Activated T-cell treated with anti-CD3 and anti-CD28 coated beads for 4 hours (primary cell): ENCODE measurements at places on chromosomes 12 and 14.

DNA sequence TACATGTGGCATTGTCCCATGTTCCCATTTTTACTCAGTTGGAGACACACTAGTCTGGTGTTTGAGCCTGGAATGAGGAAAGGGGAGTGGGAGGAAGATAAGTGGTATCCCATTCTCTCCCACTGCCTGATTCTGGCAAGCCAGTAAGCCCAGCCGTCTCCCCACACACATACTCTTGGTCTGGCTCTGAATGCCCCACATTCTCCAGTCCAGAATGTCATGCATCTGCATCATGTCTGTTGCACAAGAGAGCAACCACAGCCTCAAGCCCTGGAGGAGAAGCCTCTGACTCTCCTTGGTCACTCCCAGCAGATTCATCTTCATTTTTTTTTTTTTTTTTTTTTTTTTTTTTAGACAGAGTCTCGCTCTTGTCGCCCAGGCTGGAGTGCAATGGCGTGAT, 48.0 kb downstream of the DRAM1 start:
- no peak for DNase-seq

DNA sequence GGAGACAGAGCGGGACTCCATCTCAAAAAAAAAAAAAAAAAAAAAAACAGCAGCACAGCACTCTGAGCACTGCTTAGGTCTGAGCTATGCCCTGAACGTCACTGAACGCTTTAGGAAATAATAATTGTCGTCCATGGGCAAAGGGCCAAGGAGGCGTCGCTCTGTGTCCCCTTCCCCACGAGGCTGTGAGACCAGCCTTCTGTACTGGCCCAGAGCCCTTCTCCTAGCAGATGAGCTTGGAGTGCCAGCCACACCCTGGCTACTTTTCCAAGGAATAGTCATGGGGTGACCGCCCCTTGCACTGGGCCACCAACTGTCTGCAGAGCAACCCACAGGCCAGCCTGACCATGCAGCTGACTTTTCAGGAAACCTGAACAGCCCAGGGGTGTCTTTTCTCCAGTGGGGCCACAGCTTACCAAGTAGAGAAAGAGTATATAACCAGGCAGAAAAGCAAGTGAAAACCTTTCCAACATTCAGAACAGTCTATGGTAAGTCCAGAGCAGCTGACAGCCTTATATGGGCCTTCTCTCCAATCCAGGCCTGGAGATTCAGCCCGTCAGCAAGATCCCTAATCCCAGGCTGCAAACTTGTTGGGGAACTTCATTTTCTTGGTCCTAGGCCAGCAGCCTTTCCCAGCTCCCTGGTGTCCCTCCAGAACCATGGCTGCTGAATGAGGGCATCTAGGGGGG, 28.5 kb downstream of the CD9 start:
- no peak for DNase-seq

- no peak for DNase-seq
Measured at GRCh38 chr14:72736786-72737559, 156.9 kb downstream of the DPF3 start.

DNA sequence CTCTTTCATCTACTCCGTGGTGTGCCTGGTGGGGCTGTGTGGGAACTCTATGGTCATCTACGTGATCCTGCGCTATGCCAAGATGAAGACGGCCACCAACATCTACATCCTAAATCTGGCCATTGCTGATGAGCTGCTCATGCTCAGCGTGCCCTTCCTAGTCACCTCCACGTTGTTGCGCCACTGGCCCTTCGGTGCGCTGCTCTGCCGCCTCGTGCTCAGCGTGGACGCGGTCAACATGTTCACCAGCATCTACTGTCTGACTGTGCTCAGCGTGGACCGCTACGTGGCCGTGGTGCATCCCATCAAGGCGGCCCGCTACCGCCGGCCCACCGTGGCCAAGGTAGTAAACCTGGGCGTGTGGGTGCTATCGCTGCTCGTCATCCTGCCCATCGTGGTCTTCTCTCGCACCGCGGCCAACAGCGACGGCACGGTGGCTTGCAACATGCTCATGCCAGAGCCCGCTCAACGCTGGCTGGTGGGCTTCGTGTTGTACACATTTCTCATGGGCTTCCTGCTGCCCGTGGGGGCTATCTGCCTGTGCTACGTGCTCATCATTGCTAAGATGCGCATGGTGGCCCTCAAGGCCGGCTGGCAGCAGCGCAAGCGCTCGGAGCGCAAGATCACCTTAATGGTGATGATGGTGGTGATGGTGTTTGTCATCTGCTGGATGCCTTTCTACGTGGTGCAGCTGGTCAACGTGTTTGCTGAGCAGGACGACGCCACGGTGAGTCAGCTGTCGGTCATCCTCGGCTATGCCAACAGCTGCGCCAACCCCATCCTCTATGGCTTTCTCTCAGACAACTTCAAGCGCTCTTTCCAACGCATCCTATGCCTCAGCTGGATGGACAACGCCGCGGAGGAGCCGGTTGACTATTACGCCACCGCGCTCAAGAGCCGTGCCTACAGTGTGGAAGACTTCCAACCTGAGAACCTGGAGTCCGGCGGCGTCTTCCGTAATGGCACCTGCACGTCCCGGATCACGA, 2.2 kb downstream of the SSTR1 start:
- DNase-seq, result no peak

DNA sequence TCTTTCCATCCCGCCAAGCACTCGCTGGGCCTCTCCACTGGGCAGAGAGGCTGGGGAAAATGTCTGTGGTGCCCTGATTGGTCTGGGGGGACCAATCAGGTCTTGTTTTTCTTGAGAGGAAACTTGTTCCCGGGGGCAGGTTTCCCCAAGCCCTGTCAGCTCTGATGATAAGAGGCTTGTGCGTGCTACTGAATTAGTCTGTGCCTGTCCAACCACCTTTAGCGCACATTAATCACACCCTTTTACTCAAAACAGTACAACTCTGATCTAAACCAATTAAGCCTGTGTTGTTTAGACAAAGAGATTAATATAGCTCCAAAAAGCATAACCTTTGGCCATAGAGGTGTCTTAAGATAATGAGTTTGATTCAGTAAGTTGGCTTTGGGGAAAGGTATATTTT, 580.4 kb downstream of the VRK1 start:
- DNase-seq, result no peak

DNA sequence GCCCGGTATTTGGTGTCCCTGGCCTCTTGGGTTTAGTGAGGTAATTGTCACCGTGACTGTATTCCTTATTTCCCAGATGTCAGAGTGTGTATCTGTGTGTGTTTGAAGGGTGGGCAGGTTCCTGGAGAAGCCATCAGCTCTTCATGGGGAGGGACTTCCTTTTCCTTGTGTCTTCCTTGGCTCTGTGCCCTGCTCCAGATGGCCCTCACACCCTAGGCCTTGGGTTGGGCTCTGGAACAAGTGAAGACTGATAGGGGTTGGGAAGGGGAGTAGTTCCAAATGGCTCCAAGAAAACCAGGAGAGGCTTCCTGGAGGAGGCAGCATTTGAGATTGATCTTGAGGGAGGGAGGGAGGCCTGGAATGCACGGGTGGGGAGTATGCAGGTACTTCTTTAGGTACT, 43.8 kb upstream of the PRIMA1 start:
- no peak for DNase-seq

DNA sequence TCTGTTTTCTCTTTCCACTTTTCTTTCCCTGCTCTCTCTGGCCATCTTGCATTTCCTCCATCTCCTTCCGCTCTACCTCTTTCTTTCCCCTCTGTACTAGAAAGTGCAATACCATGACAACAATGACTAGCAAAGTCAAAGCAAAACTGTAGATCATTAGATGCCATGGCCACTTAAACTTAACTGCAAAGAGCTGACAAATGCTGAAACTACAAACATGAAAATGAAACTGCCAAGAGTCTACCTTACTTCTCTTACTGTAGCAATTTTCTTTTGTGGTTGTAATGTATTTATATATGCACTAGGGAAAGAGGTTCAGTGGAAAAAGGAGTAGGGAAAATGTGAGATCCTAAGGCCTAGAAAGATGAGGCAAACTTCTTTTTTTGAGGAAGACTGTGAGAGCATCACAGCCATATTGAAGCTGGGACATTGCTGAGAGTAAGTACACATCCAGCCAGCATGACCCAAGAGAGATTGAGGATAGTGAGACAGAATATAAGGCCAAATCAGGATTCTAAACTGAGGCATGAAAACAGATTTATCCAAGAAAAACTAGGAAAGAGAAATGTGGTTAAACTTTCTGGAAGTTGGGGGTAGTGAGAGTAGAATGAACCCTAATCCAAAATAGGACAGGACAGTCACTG, 276.6 kb upstream of the NAV3 start:
- no peak for DNase-seq
